ENCODE measurements at places on chromosomes 16 and 17.

GRCh38 chr17:1054656-1055055 lies 57.7 kb downstream of the TIMM22 start:
- no peak for DNase-seq

- DNase-seq: no peak
Measured at GRCh38 chr17:45851873-45852272, 7.2 kb downstream of the SPPL2C start.

- no peak for DNase-seq
Measured at GRCh38 chr17:81035521-81036196, 708 bp downstream of the BAIAP2 start.

DNA sequence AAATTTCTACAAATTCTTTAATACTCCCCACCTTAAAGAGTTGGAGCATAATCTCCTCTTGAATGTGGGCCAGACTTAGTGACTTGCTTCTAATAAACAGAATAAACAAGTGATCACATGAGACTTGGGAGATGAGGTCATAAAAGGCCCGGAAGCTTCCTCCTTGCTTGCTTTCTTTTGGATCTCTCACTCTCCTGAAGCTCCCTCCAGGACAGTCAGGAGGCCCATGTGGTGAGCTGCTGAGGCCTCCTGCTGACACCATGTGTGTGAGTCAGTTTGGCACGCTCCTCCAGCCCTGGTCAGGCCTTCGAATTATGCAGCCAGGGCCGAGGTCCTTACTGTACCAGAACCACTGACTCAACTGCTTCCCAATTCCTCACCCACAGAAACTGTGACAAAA lies 53.2 kb downstream of the NDEL1 start:
- DNase-seq: no peak

DNA sequence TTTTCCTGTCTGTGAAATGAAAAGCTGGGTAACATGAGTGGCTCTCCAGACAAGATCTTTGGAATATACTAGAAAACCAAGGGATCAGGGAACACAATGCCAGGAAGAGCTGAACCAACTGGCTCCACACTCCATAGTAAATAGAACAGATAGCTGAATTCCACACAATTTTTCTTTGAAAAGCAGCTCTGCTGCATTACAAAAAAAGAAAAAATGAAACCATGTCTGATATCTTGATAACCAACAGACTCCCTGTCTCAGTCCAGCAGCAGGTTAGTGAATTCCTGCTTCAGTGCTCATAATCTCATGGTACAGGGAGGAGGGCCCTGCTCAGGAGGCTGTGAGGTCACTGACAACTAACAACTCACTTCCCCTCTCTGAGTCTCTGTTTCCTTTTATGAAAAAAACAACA lies 97.1 kb downstream of the CDH11 start:
- DNase-seq: no peak

- no peak for DNase-seq
Measured at GRCh38 chr16:70715860-70716357, 30.1 kb upstream of the MTSS2 start.

DNA sequence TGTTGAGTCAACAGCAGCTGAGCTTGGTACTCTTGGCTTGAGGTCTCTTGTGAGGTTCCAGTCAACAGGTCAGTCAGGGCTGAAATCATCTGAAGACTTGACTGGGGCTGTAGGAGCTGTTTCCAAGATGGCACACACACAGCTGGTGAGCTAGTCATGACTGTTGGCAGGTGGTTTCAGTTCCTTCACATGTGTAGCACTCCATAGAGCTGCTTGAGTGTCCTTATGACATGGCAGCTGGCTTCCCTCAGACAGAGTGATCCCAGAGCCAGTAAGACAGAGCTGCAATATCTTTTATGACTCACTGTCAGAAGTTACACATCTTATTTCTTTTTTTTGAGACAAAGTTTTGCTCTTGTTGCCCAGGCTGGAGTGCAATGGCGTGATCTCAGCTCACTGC lies 19.5 kb upstream of the GAS7 start:
- no peak for DNase-seq

DNA sequence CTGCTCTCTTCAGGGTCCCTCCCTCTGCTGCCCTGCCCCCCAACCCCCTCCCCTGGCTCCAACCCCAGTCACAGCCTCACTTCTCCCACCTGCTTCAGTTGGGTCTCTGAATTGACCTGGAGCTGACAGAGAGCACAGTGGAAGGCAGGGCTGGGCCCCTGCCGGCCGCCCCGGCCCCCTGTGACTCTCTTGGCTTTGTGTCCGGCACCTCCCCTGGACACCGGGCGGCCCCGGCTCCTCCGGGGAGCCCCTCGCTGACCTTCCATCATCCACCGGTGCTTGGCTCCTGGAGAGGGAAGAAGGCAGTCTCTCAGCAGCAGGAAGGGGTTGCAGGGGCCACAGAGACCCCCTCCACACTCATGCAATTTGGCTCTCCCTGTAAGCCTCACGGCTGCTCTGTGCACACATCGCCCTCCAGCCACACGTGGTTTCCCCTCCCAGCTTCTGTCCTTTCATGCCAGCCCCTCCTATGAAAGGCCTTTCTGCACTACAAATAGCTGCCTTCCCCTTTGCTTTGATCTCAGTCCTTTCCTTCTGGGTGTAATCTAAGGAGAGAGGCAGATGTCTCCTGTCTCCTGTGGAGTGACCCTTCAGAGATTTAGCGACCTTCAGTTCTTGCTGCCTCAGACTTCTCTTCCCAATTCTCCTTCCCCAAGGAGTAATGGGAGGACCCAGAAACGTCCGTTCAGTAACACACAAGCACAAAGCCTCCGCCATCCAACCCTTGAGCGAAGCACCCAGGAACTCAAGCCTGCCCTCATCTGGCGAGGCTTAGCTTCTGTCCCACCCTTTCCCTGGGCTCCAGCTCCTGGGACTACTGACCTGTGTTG lies 8.3 kb downstream of the NKIRAS2 start:
- no peak for DNase-seq

GRCh38 chr16:76483307-76483909 lies 206.2 kb downstream of the CNTNAP4 start:
- DNase-seq: no peak

GRCh38 chr16:31025339-31025738 lies 8.0 kb upstream of the STX4 start:
- no peak for DNase-seq

DNA sequence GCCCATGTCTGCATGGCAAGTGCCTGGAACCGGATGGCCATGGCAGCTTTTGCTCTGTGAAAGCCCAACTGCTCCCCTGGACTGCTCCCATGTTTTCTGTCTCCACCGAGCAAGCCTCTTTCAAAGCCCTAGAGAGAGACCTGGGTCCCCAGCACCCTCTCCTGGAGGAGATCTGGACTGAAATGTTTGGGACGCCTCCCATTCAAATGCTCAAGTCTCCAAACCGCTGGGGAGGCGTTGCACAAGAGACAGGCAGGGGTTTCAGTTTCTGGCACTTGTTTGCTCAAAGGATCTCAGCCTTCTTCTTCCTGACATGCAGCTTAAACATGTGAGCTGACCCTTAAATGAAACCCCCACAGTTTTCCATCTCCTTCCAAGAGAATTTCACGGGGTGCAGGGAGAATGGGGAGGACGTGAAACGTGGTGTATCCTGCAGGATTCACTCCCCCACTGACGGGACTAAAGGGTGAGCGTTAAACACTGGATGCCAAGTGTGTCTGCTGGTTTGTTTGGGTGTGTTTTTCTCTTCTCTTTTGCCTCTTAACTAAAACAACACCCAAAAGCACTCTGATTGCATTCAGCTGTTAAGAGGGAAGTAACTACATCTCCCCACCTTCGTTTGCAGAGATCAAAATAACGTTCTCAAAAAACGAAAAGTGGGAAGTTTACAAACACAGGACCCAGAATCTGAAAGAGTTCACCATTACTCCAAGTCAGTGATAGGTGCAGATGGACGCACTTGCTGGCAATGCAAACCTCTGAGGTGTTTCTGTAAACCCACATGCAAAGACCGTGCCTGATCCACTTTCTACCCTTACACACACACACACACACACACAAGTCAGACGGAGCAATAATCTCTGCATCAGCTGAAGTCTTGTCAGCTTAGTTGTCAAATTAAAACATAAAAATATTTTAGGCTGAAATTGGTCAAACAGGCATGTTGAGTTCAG lies 256.9 kb downstream of the C16orf95 start:
- no peak for DNase-seq

DNA sequence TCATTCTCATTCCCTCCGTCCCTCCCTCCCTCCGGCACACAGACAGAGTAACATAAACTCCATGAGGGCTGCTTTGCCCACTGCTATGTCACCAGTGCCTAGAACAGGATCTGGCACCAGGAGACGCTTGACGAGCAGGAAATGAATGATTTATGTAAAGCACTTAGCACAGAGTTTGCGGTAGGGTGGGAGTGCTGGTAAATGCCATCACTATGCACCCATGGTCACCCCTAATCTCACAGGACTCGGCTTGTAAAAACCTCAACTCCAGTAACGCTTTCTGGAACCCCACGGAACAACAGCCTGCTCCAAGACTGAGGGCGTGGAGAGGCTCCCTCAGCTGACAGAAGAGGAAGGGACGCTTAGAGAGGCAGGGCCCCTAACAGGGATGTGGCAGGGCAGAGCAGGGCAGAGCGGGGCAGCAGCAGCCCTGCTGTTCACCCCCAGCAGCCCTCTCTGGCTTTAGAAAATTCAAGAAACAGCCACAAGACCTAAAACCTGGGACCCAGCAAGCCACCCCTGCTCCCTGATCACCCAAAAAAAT lies 156.9 kb downstream of the C16orf78 start:
- DNase-seq: no peak

- no peak for DNase-seq
Measured at GRCh38 chr17:72363089-72363610, 242.3 kb downstream of the SOX9 start.

DNA sequence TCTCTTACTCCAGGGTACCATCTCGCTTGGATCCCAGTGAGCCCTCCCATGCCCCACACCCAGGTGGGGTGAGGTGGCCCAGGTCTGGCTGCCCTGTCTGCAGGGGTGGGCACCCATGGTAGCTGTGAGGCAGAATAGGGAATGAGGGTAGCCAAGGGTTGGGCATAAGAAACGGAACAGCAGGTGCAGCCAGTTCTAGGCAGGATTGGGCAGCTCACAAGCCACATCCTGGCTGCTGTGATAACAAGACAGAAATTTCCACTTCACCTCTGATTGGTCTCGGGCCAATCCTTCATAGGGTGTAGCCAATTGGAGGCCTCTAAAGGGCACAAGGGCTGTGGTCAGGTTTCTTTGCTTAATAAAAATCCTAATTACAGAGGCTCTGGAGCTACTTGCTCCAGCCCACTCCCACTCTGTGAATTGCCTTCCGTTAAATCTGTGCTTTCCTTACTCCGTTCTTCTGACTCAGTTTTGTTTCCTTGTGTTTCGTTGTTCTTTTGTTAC lies 1.5 kb upstream of the ARHGDIG start:
- no peak for DNase-seq

DNA sequence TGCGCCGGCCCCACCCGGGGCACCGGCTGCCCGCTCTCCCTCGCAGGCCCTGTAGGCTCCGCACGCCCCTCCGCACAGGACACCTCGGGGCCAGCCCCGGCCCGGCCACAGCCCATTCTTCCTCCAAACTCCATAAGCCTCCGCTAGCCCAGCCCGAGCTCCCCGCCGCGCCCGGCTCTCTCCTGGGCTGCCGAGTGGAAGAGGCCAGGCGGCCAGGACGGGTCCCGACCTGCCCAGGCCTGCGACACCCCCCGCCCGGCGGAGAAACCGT lies 397 bp downstream of the NCOR1 start:
- no peak for DNase-seq

DNA sequence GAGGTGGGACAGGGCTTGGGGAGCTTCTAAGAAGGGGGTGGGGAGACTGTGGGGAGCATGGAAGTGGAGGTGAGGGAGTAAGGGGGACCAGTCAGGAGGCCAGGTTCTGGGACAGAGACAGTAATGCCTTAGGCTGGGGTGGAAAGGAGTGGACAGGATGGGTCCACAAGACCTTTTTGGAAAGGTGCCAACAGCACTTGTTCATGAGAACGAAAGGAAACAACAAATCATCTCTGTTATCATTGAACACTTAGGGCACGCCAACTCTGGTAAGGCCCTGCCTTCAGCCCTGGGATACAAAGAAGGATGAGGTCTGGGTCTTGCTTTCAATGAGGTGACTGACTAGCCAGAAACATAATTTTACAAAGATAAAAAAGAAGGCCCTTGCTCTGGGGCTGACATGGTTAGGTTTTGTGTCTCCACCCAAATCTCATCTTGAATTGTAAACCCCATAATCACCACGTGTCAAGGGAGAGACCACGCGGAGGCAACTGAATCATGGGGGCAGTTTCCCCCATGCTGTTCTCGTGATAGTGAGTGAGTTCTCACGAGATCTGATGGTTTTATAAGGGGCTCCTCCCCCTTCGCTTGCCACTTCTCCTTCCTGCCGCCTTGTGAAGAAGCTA lies 113.8 kb downstream of the SLC39A11 start:
- DNase-seq: no peak

DNA sequence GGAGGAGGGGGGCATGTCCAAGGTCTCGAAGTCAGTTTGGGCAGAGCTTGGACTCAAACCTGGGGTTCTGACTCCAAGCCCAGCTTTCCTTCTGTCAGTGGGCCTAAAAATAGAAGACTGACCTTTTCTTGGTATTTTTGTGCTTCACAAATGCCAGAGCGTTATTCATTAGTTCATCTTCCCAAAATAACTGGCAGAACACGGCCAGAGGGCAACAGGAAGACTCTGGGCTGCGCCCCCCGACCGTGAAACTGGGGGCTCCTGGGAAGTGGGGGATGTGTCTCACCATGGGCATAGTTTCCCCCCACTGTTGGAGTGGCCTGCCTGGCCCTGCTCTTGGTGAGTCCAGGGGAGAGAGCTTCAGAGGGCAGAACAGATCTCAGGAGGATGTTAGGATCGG lies 94.0 kb downstream of the SOCS1 start:
- no peak for DNase-seq

DNA sequence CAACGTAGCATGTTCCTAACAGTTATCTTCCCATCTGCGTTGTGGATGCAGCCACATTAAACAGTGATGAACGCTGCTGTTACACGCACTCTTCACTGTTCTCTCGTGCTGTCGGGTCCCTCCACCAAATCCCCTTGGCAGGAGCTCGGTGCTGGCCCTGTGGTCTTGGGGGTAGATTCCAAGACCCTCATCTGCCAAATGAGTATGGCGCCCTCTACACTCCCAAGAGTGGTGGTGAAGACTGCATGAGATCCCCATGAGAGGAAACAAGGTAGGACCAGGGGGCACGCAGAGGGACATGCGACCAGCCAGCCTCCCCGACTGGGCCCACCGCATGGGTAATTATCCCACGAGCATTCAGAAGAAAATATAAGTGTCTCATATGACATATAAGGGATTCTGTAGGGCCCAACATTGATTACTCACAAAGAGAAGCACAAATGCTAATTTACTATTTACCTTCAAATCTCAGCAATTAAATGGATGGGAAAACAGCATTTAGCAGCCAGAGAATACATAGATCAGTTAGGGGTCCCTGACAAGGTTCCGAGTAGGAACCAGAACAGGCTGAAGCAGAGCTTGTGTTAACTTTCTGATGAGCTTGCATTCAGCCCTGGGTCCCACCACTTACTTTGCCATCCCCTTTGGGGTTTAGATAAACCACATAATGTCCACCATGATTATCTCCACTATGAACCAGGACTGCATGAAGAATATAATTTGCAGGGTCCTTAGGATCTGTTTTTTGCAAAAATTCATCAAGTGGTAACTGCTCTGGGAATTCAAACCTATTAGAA lies 23.8 kb downstream of the LITAFD start:
- no peak for DNase-seq

GRCh38 chr17:40382251-40382650 lies 17.7 kb upstream of the GJD3 start:
- DNase-seq: no peak
